ENCODE measurements at places on chromosomes 7 and 10.

DNA sequence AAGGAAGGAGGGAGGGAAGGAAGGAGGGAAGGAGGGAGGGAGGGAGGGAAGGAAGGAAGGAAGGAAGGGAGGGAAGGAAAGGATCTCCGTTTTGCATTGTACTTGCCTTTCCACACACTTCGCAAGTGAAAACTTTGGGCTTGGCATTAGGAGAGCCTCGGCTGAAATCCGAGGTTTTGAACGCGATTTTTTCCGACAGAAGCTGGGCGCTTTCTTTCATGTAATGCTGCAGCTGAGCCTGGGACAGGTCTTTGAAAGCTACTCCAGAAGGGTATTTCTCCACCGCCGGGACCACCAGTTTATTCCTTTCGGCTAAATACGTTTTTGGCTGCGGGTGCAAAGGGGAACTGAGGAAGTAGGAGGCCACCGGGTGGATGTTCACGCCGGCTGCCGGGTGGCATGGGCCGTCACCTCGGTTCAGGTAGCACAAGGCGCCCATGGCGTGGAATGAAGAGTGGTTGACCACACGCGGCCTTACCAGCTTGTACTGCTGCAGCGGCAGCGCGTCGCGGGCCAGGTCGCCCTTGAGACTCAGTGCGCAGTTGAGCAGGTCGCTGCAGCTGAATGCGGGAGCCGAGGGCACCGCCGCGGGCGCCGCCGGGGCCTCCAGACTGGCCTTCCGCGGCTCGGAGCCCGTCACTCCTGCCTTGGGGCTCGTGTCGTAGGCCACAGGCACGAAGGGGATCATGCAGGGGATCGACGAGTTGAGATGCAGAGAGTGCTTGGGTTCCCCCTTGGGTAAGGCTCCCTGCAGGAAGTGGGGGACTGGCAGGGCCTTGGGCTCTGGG, 825 bp downstream of the FEZF1 start:
- DNase-seq, result no peak

GRCh38 chr10:129472696-129473555, 5.9 kb downstream of the MGMT start:
- DNase-seq, result no peak

GRCh38 chr10:123965973-123966895, 74.6 kb upstream of the CPXM2 start:
- DNase-seq, result no peak

- DNase-seq, result no peak
Observed at GRCh38 chr10:129912986-129913695, 50.9 kb downstream of the EBF3 start.

GRCh38 chr10:7248585-7249164, 162.2 kb downstream of the SFMBT2 start:
- no peak for DNase-seq

DNA sequence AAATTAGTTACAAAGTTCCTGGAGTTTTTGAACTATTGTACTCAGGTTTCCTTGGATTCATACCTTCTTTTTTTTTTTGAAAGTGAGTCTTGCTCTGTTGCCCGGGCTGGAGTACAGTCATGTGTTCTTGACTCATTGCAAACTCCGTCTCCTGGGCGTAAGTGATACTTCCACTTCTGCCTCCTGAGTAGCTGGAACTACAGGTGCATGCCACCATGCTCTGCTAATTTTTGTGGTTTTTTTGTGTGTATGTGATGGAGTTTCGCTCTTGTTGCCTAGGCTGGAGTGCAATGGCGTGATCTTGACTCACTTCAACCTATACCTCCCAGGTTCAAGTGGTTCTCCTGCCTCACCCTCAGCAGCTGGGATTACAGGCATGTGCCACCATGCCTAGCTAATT, 22.3 kb downstream of the MCM10 start:
- no peak for DNase-seq

GRCh38 chr10:102269017-102269416, 23.7 kb downstream of the GBF1 start:
- DNase-seq, result no peak

- DNase-seq, result no peak
Observed at GRCh38 chr7:30633223-30633622, 38.5 kb downstream of the GARS1 start.

GRCh38 chr7:519484-520390, at the start of gene PDGFA:
Gene PDGFA, minus strand, starts transcription at chr7:519846. Its CDS starts 845 bp downstream, at chr7:519001.
- DNase-seq, result peak; percentile 36

DNA sequence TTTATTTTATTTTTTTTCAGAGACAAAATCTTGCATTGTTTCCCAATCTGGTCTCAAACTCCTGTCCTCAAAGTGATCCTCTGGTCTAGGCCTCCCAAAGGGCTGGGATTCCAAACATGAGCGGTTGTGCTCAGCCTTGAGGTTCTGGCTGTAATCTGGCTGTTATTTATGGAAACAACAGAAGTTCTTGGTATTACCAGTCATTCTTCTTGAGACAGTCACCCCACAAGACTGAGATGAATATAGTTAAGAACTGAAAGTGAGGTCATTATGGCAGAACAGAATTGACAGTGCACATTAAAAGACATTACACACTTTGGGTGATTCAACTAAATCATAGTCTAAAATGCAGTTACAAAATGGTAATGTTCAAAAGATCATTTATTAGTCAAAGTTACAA, 719.5 kb downstream of the ZWINT start:
- no peak for DNase-seq

DNA sequence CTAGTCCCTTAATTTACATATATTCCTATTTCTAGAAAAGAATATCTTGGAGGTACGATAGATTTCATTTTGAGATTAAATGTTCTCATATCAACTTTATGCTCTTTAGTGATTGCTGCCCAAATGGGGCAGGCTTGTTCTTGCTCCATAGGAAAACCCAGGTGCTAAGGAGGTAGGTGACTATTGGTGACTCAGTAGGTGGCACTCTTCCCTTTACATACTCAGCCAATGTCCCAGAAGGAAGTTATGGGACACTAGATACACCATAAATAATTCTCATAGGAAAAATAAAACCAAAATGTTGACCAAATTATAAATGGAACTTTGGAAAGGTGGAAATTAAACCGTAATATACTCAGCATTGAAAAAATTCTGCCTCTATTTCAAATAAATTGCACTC, 4.0 kb downstream of the SKAP2 start:
- DNase-seq, result no peak

DNA sequence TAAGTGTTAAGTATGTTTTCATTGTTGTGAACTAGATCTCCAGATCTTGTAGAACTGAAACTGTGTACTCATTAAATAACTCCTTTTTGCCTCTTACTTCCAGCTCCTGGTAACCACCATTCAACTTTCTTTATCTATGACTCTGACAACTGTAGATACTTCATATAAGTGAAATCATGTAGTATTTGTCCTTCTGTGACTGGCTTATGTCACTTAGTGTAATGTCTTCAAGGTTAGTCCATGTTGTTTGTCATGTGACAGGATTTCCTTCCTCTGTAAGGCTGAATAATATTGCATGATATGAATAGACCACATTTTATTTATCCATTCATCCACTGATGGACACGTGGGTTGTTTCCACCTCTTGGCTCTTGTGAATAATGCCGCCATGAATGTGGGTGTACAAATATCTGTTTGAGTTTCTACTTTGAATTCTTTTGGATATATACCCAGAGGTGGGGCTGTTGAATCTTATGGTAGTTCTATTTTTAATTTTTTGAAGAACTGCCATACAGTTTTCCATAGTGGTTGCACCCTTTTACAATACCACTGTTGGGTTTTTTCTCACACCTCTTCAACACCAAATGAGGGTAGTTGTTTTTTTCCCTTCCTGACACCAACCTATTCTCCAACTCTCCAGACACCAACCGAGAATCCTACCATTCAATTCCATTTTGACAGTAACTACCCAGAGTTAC, 10.7 kb upstream of the FMC1 start:
- no peak for DNase-seq

- no peak for DNase-seq
Observed at GRCh38 chr7:22640269-22640668, 86.7 kb upstream of the IL6 start.

DNA sequence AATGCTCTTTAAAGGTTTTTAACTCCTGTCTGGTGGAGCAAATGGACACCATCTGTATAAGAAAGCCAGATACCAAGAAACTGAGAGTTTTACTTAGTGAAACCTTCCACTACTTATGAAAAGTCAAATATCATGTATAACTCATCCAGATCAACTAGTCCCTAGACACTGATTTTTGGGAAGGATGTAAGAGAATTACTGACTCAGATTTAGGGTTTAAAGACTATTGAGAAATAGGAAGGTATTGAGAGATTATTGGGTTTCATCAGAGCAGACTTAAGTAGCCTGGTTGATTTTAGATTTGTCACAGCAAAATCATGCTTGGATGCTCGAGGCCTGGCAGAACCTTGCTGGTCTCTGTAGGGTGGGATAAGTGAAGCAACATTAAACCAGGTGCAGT, 3.1 kb downstream of the CSTF2T start:
- DNase-seq, result no peak

- DNase-seq, result no peak
Observed at GRCh38 chr7:102310414-102310815, 23.7 kb downstream of the SH2B2 start.

GRCh38 chr7:11021468-11021867, 47.8 kb downstream of the PHF14 start:
- no peak for DNase-seq

DNA sequence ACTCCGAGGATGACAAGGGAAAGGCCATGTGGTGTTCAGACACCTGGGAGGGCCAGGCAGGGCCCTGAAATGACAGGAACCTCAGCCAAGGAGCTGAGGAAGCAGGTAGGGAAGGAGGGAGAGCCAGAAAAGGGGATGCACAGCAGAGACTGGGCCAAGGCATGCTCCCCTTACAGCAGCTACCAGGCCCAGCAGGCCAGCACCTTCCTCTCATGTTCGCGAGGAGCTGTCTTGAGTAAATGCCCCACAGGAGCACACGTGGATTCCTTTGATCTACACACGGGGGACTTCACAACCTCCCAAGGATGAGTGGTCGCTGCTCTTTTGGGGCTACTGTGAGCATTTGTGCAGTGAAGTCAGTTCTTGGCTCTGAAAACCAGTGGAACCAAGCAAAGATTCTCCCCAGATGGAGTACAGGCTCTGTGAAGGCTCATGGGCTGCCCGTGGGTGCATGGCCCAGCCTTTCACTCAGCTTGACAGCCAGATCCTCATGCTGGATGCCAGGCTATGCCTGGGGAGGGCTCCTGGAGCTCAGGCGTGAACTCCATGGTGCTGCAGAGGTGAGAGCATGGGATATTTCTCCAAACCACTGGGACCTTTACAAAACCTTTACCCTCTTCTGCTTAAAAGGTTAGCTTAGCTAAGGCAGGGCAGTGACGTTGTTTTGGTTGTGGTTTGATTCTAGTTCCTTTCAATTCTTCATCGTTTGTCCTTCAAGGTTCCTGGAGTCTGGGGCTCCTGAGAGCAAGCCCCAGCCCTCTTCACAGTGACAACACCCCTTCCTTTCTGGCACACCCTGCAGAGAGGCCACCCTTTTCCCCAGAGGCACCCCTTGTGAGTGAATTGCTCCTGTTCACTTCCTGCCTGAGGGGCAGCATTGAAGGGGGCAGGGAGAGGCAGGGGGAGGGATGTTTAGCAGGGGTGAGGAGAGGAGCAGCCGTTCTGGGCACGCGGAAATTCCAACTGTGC, 74.2 kb upstream of the ZPBP start:
- DNase-seq, result no peak

GRCh38 chr10:20858292-20859124, 38.6 kb downstream of the NEBL start:
- DNase-seq, result peak; percentile 38

DNA sequence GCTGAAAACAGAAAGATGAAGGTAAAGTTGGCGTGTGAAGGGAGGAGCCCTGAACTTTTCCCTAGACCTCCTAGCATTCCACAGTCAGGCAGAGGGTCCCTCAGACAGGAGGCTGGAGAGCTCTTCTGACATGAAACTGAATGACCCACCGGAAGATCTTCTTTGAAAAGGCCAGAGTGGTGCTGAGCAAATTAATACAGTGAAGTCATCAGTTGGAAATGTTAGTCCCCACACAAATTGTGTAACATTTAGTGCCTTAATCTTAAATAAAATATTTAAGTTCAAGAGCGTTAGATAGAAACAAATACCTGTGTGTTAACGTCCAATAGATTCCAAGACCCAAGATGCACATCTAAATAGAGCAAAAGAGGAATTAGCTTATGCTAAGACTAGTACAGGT, 49.0 kb upstream of the WNT16 start:
- no peak for DNase-seq

DNA sequence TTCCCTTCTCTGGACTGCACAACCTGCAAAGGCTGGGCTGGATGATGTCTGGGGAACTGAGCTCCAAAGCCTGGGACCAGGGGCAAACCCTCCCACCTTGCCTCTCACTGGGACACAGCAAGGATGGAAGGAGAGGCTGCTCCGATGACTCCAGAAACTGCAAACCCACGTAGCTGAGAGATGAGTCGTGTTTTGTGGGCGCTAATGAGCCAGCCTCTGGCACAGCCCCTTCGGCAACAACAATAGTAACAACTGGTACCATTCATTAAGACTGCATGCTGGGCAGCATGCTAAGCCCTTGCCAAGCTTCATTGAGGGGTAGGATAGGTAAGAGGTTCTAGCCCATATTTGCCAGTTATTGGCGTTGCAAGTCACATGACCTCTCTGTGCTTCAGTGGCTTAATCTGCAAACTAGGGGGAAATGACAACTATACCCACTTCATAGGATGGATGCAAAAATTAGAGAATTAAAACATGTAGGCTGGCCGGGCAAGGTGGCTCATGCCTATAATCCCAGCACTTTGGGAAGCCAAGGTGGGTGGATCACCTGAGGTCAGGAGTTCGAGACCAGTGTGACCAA, 145.9 kb downstream of the SH3PXD2A start:
- no peak for DNase-seq

DNA sequence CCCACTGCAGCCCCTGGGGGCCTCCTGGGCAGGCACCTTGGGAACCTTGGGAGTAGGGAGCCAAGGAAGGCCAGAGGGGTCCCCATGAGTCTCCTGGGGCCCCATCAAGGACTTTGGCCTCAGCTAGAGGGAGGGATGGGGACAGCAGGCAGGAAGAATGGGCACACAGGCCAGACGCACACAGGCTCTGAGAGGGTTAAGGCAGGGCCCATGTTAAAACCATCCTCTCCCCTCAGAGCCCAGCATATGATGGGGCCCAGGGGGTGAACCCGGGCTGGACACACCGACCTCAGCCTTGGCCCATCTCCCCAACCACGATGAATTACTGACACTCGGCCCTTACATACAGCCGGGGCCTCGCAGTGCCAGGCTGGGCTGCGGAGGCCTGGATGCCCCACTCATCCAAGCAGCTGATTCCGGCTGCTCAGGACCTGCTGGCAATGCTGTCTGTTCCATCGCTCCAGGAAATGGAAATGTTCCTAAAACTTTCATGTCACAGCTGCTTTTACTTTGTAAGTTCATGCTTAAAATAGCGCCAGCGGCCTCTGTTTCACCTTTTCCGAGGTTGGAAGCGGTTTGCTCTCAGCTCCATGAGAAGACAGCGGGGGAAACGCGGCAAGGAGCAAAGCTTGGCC, 17.3 kb upstream of the INPP5A start:
- DNase-seq, result no peak

GRCh38 chr7:93817526-93817925, 73.0 kb downstream of the TFPI2 start:
- no peak for DNase-seq
